ENCODE measurements at places on chromosomes 1 and 21.

DNA sequence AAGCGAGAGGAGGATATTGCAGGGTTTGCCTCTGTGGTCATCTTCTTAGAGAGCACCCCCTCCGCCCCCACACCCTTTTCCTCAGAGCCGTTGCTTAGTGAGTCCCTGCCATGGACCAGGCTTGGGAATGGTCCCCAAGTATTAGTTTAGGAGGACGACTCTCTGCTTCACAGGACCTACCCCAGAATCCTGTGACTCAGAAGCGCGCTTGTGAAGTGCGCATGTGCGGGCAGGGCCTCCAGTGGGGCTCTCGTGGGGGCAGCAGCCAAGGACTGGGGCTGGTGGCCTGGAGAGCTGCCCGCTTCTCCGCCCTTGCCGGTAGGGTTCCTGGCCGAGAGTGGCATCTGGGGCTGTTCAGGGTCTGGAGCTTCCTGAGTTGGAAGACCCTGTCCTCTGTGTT lies 37.3 kb upstream of the HMGN1 start:
- DNase-seq, result no peak

DNA sequence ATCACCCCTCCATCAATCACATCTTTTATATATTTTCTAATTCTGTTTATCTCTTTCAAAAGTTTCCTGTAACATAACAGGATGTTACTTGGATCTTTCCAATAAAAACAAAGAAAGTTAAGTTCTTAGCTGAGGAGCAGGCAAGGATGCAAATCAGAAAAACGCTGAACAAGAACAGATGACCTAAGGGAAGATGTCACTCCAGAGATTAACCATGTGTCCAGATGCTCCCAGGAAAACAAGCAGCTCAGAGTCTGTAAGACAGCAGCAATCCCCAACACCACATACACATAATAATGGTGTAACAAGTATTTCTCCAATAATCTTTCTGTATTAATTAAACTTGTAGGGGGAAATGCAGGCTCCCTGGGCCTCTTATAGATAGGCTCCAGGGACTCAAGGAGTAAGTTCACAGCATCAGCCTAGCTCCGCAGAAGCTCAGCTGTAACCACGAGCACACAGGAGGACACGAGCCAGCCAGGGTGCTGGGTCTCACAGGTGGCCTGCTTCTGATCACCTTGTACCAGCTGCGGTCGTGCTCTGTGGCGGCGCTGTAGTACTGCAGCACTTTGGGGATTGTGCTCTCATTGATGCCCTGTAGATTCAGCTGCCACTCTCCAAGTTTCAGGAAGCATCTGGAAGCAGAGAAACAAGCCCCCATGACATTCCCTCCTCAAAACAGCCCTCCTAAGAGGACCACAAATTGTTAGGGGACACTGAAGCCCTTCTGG lies 33.1 kb upstream of the EXOSC10 start:
- DNase-seq, result no peak

- DNase-seq, result no peak
Measured at GRCh38 chr1:185741551-185741950, 7.4 kb downstream of the HMCN1 start.

DNA sequence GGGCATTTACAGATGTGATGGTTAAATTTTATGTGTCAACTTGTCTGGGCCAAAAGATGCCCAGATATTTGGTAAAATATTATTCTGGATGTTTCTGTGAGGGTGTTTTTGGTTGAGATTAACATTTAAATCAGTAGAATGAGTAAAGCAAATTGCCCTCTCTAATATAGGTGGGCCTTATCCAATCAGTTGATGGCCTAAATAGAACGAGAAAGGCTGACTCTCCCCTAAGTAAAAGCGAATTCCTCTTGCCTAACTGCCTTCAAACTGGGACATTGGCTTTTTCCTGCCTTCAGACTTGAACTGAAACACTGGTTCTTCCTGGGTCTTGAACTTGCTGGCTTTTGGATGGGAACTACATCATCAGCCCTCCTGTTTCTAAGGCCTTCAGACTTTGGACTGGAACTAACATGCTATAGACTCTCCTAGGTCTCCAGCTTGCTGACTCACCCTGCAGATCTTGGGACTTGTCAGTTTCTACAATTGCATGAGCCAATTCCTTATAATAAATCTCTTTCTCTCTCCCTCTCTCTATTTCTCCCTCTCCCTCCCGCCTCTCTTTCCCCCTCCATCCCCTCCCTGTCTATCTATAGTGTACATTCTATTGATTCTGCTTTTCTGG lies 10.2 kb upstream of the NAV1 start:
- DNase-seq, result no peak

- no peak for DNase-seq
Measured at GRCh38 chr1:99534638-99534930, 111.3 kb upstream of the PALMD start.

- DNase-seq, result no peak
Measured at GRCh38 chr1:151311011-151311410, 16.2 kb downstream of the PI4KB start.

DNA sequence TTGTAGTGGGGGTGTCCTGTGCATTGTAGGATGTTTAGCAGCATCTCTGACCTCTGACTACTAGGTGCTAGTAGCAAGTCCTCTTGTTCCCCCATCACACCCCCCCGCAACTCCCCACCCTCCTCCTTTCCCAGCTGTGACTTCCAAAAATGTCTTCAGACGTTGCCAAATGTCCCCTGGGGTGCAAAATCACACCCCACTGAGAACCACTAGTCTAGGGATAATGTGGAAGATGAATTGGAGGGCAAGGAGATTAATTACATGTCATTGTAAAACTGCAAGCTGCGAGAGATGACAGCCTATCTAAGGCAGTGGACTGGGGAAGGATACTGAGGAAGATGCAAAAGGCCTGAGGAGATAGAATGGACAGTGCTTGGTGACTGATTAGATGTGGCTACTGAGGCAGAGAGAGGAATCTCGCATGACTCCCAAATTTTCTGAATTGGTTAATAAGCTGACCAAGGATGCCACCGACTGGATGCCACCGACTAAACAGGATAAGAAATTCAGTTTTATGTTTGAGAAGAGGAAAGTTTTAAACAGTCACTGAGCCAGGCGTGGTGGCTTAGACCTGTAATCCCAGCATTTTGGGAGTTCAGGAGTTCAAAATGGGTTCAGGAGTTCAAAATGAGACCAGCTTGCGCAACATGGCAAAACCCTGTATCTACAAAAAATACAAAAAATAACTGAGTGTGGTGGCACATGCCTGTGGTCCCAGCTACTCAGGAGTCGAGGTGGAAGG lies 3.1 kb upstream of the JAK1 start:
- peak; percentile 7 for DNase-seq

- no peak for DNase-seq
Measured at GRCh38 chr1:30325999-30326398, 397.4 kb downstream of the MATN1 start.

GRCh38 chr1:32353886-32354570 lies 8.3 kb downstream of the FAM229A start:
- peak; percentile 73 for DNase-seq

- DNase-seq, result peak; percentile 61
Measured at GRCh38 chr1:181112071-181112929, 23.8 kb downstream of the IER5 start.

DNA sequence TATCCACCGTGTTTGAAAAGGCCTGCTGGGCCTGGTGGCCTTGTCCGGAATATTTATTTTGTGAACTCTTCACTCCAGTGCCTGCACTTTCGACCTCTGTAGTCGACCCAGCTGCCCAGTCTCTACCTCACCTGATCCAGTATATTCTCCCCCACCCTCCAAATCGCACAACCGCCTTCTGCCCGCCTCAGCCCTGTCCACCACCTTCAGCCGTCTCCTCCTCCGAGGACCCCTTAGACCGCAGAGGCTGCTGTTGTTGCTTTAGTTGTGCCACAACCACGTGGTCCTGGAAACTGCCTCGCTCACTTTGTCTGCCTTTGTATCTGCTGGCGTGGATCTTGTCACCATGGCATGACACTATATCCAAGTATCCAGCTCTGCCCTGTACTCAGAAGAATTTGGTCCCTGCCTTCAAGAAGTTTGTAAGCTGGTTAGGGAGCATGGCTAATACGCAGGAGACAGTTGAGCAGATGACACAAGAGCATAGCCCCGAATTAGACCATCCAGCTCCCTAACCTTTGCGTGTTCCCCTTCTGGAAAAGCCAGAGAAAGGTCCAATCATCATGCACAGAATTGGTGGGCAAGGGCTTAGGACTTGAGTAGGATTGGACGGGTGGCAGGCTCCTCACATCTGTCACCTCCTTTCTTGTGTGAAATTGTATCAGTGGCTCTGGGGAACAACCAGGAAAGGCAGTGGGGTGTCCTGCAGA lies 1.5 kb downstream of the PHGDH start:
- no peak for DNase-seq

DNA sequence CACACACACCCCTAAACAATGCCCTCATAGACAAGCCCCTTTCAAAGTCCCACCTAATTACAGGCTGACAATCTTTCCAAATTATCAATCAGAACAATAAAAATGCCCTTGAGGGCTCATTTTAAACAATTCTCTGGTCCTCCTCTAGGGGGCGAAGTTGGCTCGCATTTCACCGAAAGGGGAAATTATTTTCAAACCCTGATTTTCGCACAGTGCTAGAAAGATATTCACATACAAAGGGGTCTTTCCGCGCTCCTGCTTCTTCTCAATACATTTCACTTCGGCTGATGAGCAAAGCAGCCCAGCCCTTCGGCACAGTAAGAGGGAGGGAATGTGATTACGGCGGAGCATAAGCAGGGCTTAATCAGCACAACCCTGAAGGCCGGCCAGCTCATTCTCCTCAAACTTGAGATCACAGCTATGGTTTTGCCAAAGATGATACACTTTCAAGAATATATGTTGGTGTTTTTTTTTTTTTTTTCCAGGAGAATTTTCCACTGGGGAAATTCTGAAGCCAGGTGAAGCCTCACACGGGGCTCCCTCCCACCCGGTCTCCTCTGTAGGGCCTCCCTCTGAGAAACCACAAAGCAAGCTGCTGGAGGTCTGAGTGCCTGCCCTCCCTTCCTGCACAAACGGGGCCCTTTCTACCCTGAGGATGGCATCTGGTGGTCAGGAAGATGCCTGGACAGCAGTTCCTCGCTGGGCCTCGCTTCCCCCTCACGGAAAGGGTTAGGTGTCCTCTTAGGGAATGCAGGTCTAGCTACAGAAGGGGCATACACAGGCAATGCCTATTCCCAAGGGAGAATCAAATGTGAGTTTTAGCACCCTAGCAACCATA lies 66.9 kb downstream of the GNG12 start:
- DNase-seq, result peak; percentile 73

DNA sequence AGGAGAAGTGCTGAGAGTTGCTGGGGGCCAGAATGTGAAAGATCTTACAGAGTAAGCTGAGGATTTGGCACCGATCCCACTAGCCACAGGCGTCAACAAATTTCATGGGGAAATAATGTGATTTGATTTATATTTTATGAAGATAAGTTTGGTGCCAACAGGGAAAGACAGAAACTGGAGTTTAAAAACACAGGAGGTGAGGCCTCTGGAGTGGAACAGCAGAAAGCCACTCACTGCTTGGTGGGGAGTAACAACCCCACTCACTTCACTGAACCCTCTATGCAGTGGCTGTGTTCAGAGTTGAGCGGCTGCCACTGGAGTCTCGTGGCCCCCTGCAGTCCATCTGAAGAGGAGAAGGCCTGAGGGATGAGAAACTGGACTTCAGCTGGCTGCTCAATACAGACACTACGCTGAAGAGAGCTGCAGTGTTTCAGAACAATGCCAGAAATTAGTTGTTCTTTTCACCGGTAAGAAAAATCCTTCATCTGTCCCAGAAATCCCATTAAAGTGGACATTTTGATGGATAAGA lies 48.0 kb upstream of the RXRG start:
- no peak for DNase-seq

GRCh38 chr1:114290341-114290740 lies 136.7 kb upstream of the SYT6 start:
- no peak for DNase-seq

DNA sequence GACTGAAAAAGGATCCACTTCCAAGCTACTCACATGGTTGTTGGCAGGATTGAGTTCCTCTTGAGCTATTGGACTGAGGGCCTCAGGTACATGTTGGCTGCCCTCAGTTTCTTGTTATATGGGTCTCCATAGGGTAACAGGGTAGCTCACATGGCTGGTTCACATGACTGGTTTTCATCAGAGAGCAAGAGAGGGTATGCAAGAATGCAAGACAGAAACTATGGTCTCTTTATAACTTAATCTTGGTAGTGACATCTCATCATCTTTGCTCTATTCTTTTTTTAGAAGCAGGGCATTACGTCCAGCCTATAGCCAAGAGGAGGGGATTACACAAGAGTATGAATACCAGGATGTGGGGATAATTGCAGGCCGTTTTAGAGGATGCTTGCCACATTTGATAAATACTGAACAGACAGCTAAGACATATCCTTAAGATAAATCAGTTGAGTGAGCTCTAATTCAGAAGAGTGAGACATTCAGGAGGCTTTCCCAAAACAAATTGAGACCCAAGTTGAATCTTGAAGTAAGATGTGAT lies 100.2 kb downstream of the HMCN1 start:
- no peak for DNase-seq

GRCh38 chr1:30242168-30242567 lies 481.2 kb downstream of the MATN1 start:
- DNase-seq, result no peak

GRCh38 chr1:29706936-29707335 lies 470.6 kb downstream of the PTPRU start:
- DNase-seq, result no peak

- DNase-seq, result no peak
Measured at GRCh38 chr1:53640701-53641075, 98.3 kb downstream of the GLIS1 start.

DNA sequence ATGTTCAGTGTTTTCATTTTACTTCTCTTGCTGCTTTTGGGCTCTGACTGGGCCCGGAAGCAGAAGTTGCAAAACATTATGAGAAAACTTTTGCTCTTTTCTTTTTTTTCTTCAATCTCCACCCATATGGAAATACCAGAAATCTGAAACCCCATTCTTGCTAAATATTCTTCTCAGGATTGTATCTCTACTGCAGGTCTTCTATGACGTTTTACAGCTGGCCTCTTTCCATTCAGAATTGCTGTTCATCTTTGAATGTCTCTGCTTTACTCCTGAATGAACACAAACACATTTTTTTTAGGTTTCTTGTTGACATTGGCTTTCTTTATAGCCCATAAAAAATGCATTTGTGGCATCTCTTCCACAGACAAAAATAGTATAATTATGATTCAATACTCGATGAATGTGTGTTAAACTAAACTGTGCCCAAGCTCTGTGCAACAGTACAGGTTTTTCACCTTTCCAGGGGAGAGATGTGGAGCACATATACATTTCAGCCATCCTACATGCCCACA lies 18.8 kb downstream of the PTPRC start:
- peak; percentile 87 for DNase-seq

GRCh38 chr1:160590488-160590887 lies 11.2 kb upstream of the CD84 start:
- DNase-seq, result no peak

- DNase-seq, result no peak
Measured at GRCh38 chr1:89203166-89203565, 4.4 kb upstream of the GBP4 start.

- DNase-seq, result peak; percentile 72
Measured at GRCh38 chr1:156616463-156616862, 2.8 kb upstream of the HAPLN2 start.

GRCh38 chr1:197200272-197200899 lies 53.9 kb upstream of the ASPM start:
- DNase-seq, result peak; percentile 73

All from OCI-M1 (cell line).